T-helper 2 cell (primary cell): ENCODE measurements at places on chromosomes 13 and 19.

DNA sequence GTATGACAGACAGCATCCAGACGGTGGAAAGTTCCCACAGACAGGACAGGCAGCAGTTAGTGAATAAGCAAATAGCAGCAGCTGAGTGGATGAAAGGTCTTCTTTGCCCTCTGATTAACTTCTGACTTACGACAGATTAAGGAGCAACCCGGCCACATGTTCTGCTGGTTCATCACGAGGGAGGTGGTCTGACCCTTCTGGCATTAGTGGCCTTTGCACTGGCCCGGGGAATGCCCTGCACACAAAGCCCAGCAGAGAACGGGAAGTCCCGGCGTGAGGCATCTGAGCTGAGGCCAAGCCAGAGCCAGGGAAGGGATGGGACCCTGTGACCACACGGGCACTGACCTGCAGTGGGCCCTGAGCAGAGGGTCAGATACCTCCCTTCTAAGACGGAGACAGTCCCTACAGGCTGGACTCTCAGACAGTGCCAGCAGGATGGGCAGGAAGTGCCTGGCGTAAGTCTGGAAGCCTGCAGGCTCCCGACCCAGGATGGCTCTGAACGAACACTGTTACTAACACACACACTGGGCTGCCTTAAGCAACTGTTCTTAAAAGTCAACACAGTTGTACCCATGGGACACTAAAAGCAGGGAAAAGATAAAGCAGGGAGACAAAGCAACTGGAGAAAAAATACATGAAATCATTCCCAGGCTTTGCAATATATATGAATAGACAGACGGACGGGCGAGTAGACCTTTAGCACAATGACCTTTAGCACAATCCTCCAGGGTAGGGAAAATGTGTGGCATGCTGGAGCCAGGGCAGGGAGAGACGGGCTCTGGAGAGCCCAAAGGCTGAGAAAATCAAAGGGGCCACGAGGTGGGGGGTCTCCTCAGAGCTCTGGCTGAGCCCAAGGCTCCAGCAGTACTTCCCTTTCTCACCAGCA lies 6.3 kb downstream of the C19orf12 start:
- no peak for DNase-seq

DNA sequence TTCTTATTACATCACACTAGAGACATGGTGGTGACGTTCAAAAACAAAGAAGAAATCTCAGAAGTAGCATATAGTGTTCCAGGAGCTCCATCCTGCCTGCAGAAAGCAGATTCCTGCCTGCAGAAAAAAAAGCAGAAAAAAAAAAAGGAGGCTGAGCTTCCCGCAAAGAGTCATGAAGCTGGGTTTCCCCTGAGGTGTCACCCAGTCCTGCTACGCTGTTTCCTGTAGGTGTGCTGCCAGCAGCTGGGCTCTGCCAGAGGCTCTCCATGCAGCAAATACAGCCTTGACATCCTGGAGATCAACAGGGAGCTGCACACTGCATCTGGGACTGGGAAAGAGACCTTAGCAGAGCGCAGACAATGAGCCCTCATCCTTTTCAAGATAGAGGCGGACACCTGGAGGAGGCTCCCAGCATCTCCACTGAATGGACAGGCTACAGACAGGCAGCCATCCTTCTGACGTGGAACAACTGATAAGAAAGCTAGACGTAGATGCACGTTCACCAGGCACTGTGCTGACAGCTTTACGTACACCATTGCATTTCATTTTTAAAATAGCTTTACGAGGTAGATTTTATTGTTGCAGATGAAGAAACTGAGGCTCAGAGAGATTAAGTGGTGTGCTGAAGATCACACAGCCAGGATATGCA lies 350.9 kb downstream of the FOXO1 start:
- peak; percentile 31 for DNase-seq

DNA sequence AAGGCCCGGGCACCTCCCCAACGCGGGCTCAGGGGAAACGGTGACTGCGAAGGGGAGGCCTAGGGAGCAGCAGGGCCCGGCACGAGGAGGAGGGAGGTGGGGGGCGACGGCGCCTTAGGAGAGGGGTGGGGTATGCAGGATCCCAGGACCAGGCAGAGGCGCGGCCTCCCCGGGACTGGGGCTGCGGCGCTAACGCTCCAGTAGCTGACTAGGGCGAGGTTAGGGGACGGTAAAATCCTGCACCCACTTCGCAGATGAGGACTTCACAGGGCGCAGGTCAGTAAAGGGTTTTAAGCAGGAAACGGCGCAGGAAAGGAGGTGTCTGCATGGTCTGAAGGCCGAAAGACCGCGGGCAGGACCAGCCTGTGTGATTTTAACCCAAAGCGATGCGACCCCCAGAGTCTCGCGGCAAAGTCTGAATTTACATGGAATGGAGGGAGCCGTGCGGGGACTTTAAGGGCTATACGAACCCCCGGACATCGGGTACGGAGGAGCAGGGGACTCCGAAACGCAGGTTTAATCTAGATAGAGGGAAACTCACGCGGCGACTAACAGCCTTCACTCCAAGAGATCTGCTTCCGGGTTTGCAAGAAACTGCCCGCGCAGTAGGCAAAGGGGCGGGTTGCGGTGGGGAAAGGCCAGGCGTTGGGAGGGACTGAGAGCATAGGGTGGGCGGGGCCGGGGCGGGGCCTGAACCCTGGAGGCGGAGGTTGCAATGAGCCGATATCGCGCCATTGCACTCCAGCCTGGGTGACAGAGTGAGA lies at the start of gene ZNF665:
ZNF665 (minus strand) TSS at position 588 of the 764 bp plus-strand sequence. CDS start 10,460 bp downstream, outside the sequence.
- peak; percentile 91 for DNase-seq

DNA sequence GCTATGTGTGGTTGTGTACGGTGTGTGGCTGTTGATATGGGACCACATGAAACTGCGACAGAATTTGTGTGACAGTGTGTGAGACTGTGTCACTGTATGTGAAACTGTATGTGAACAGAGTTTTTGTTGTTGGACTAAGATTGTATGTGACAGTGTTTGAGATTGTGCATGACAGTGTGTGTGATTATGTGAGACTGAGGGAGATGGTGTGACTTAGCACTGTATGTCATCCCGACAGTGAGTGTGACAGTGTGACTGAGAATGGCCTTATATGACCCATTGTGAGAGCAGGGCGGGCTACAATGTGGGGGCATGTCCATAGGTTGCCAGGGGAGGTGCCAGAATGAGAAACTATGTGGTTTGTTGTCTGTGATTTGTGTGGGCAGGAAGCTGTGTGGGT lies 930 bp downstream of the ZNF583 start:
- DNase-seq: no peak

GRCh38 chr13:44843403-44843802 lies 145.9 kb downstream of the NUFIP1 start:
- DNase-seq: no peak

GRCh38 chr19:34180709-34181108 lies 8.4 kb downstream of the LSM14A start:
- no peak for DNase-seq

DNA sequence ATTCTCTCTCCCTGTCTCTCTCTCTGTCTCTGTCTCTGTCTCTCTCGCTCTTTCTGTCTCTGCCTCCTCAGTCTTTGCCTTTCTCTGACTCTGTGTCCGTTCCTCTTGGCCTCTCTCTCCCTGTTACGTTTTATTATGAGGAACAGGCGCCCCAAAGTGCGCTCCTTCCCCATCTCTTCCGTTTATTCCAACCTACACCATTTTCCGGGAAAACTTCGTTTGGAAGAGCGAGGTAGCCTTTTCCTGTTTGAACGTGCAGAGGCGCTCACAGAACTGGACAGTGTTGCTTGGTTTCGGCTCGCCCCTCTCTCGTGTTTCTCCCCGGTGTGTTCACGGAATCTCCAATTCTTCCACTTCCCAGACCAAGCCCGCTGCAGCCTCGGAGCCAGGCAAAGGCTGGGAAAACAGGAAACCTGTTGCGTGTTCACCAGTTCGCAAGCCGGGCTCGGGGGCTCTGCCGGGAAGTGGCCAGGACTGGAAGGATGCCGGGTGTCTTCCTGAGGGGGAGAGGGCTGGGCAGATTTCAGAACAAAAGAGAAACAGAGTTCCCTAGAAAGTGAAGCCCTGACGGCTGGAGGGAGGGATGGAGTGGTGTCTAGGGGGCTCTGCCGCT lies 605 bp downstream of the TMEM255B start:
- no peak for DNase-seq

DNA sequence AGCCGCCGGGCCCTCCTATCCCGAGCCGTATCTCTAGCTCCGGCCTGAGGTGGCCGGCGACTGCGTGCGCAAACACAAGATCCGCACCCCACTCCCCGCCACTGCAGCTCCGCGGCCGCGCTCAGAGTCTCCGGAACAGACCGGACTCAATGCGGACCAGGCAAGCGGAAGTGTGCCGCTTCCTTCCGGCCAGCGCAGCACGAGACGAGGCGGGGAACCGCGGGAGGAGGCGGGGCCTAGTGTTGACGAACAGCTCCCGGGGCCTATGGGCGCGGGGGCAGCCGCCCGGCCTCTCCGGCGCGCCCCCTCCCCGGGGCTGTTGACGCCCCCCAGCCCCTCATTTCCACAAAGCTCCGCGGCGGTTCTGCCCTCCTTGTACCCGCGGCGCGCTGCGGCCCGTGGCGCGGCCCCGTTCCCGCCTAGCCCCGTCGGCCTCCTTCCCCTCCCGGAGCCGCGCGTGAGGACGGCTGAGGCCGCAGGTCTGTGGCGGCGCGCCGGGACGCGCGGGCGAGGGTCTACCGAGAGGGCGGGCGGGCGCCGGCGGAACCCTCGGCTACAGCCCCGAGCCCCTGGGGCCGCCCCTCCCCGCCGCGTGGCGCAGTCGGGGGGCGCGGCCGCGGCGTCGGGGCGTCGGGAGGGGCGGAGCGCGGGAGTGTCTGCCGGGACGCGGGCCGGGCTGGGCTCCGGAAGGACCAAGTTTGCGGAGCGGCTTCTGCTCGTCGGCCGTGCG lies at the start of gene DPY19L3:
DPY19L3 (plus strand) TSS at position 340 of the 730 bp plus-strand sequence. CDS start 2,484 bp downstream, outside the sequence.
- DNase-seq: peak; percentile 79

- DNase-seq: no peak
Observed at GRCh38 chr13:96993634-96994016, 651 bp downstream of the OXGR1 start.

DNA sequence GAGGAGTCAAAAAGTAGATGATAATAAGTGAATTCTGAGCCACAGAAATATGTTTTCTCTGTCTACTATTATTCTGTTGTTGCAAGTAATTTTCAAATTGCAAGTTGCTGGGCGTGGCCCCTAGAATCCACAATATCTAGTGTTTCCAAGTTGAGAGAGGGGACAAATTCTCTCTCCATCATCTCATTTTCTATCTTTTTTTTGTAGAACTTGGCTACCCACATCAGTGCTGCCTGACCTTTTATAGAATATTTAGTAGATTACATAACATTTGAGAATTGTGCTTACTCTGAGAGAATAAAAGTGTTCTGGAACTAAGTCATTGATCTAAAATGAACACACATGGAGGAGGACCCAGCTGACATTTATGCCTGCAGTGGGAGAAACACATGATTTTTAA lies 110.9 kb upstream of the CSNK1A1L start:
- no peak for DNase-seq
